ENCODE measurements at places on chromosomes 11 and 22.

DNA sequence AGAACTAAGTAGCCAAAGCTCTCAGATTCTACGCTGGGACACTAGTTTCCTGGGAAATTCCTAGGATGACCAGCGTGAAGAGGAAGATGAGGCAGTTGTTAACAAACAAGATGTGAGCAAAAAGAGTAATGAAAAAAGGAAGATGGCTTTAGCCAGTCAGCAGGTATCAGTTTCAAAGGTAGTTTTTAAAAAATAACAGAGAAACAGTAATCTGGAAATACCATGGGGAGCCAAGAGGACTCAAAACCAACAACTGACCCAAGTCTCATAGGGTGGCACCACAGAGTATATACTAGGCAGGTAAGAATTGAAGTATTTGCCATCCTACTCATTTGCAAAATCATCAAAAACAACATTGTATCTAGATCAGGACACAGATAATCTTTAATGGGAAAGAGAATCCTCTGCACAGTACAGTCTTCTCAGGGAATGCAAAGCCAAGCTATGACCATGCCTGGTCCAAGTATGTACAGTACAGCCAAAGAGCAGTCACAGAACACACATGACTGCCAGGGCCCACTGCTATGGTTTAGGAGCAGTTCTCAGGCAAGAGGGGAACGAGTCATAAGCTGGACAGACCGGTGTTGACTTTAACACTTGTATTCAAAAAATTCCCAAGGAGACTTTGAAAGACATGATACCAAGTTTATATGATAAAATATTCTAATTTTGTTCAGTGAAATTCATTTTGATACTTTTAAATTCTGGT, 20.6 kb downstream of the MSANTD4 start:
- DNase-seq, result no peak

DNA sequence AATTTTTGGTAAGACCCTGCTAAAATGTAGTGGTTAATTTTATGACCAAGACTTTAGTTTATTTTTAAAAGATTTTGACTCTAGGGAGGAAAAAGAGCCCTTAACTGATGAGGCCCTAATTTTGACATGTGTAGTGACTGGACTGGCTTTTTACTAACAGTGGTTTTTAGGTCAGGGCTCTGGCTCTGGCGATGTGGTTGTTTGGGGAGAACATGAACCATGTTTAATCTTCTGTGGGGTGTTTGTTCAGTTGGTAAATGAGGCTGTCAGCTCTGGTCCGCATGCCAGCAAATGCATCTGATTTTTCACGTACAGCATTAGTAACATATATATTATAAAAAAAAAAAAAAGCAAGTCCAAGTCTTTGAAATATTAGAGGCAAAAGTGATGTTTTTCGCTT, 104.3 kb downstream of the EXT2 start:
- DNase-seq, result no peak

DNA sequence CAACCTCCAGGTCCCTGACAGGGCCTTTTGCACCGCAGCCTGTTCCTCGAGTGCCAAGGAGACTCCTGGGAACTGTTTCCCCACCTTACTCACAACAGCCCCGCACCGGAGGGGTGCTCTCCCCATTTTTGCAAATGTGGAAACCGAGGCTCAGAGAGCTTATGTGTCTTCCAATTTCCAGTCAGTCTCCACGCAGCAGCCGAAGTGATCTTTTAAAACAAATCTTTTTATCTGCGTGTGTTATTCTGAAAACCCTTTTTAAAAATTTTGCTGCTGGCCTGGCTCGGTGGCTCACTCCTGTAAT, 409 bp upstream of the TMEM134 start:
- DNase-seq, result no peak

DNA sequence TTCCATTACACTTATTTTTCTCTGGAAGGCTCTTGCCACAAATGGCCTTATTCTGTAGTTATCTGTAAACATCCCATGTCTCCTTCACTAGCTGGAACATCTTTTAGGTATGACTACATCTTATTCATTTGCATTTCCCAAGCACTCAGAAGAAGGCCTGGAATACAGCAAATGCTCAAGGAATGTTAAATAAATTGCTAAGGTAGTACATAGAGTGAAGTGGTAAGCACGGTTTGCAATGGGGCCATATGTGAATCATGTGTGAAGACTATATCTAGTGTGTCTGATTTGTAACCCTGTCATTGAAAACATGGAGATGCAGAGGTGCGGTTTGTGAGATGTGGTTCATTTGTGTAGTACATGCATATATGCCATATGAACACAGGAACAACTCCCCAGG, 33.5 kb downstream of the GDPD4 start:
- DNase-seq, result no peak

GRCh38 chr22:44244265-44244822, 63.6 kb downstream of the PARVG start:
- DNase-seq, result no peak

- peak; percentile 53 for DNase-seq
Observed at GRCh38 chr11:75400146-75400865, 988 bp downstream of the RPS3 start.

GRCh38 chr11:59272771-59273372, 60.1 kb upstream of the MPEG1 start:
- peak; percentile 32 for DNase-seq

DNA sequence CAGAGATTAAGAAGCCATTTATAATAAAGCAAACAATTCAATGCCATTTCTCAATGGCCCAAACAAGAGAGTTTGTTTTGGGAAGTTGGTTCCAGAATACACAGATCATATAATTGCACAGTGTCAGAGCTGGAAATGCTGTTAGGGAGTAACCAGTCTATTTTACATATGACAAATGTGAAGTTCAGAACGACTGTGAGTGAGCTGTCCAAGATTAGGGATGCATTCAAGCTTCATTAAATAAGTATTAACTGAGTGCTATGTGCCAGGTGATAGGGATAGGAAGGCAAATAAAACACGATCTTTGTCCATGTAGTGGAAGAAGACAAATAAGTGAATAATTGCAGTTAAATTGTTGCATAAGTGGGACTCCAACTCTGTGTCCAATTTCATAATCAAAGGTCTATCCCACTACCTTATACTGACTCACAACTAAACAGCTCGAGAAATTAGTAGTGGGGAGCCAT, 33.1 kb upstream of the PICALM start:
- no peak for DNase-seq

GRCh38 chr22:49904040-49904369, 14.2 kb downstream of the ALG12 start:
- no peak for DNase-seq

DNA sequence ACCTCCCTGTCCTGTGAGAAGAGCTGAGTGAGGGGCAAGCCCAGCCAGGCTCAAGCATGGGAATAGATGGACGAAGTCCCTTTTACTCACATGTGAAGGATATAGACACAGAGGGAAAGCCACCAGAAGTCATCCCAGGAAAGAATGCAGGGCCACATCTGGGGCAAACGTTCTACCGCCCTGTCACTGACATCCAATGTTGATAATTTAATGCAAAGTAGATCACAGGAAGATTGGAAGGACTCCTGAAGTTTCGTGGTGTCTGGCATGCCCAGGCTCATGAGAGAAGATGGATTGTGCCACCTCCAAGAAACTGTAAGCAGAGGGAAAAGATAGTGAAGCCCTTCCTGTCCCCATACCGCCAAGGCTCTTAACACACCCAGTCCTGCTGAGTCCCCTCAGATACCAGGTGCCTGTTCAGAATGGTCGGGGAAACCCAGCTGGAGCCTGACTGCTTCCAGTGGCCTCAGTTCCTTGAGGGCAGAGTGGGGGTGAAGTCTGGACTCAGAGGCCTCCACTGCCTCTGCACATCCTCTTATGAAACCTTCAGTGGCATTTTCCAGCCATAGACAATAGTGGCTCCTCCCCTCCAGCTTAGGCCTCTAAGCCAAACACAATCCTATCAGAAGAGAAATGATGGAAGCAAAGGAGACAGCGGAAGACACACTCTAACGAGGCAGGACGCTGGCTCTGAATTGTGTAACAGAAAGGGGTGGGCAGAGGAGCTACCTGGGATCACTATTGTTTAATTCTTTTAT, 7.5 kb upstream of the STK33 start:
- DNase-seq, result no peak

GRCh38 chr11:71247551-71248250, 4.7 kb downstream of the SHANK2 start:
- no peak for DNase-seq

- DNase-seq, result no peak
Observed at GRCh38 chr11:23769214-23769613, 727.6 kb upstream of the LUZP2 start.

GRCh38 chr11:110072930-110073329, 20.3 kb upstream of the ZC3H12C start:
- no peak for DNase-seq

- DNase-seq, result no peak
Observed at GRCh38 chr11:45739866-45740265, 65.1 kb upstream of the SLC35C1 start.

- DNase-seq, result no peak
Observed at GRCh38 chr22:33741025-33741424, 179.3 kb downstream of the LARGE1 start.

DNA sequence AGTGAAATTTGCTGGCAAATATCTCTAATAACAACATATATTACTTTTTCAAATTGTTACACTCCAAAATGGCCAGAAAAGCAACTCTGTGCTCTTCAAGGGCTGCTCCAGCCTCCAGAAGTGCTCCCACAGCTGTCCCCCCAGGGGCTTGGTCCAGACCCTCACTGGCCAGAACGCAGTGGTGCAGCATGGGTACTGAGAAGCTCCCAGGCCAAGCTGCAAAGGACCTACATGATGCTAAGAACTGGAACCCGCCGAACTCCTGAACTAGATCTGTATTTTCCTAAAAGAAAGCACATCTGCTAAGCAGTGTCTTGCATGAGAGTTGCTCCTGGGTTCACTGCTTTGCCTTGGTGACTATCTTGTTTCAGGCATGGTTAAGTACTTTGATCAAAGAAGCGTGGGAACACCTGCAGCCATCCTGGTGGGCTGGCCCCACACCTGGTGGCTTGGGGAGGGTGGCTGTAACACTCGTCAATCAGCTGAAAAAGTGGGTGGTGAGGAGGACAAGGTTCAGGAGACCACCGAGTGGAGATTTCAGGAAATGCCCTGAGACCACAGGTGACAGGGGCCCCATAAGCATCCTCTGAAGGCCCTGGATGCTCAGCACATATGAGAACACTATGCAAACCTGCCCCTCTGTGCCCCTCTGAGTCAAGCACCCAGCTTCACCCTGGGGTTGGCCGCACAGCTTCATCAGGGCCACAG, 72.7 kb upstream of the PITPNB start:
- DNase-seq, result peak; percentile 58

GRCh38 chr11:9516113-9516512, 55.3 kb downstream of the ZNF143 start:
- DNase-seq, result no peak

- DNase-seq, result no peak
Observed at GRCh38 chr11:68090287-68090686, 30.9 kb downstream of the CHKA start.

GRCh38 chr11:9716275-9717039, 52.6 kb downstream of the SWAP70 start:
- peak; percentile 56 for DNase-seq

DNA sequence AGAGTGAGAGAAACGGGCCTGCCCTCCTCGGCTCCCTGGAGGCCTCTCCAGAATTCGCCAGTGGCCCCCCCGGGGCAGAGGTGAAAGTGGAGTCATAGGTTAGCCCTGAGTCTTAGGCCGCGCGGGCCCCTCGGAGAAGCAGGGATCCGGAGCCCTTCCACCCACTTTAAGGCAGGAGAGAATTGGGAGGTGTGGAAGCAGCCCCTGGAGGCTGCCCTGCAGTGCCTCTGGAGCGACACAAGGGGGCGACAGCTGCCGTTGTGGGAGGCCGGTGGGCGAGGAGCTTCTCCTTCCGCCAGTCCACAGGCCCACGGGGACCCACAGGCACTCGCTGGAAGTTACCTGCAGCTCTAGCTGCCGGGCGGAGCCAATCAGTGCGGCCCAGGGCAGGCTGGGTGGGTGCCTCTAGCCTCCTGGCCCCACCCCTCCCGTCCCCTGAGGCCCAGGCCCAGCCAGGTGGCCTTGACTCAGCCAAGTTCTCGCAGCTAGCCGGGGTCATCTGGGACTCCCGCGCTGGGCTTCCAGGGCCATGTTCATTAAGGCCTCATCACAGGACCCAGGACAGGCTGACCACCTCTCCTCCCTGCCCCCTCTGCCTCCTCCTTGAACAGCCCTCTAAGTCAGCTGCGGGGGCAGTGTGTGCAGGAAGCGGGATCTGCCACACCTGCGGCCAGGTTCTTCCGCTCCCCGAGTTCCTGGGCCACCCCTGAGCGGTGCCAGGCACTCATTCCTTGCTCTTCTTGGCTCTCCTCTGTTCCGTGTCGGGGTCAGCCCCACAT, 5.0 kb downstream of the DGKZ start:
- peak; percentile 53 for DNase-seq

DNA sequence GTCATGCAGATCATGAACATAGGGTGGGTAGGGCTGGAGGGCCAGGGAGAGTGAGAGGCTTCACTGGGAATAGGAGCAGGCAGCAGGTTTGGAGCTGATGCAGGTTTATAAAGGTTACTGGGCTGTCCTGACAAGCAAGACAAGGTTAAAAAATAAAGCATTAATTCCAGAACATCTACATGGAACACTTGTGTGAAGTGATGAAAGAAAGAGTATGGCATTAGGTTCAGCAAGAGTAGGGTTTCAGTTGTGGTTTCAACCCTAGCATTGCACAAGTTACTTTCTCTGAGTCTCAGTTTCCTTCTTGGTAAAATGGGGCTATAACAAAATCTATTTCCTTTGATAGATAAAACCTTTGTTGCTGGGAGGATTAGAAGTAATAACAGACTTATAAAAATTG, 114.6 kb upstream of the SESN3 start:
- DNase-seq, result no peak

DNA sequence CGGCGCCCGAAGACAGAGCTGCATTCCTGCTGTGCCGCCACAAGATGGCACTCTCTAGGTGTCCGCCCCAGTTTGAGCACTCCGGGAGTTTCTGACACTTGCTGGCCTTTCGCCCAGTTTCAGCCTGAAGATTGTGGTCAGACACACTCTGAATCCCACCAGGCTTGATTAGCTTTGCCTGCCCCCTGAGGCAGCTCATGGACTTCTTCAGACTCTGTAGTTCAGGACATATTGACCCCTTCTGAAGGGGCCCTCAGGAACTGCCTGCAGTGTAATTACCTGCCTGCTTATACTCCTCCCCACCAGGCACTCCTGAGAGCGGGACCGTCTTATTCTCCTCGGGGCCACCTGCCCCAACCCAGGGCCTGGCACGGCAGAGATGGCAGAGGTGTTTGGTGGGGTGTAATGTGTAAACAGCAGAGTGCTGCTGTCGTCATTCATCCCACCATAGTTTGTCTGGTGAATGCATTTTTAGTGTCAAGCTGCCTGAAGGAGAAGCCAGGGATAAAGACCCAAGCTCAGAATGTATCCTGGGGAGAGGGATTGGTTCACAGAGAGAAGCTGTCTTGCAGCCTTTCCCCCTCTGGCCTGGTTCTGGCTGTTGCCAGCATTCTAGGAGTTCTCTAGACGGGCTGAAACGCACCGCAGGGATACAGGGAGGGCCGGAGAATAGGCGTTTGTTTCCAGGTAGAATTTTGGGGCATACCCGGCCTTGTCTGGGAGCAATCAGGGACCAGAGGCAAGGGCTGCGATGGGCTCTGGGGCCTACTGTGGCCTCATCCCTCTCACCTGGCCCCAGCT, 46.4 kb downstream of the EIF3F start:
- peak; percentile 59 for DNase-seq

GRCh38 chr11:79400717-79401330, 40.0 kb downstream of the TENM4 start:
- DNase-seq, result peak; percentile 45

- DNase-seq, result no peak
Observed at GRCh38 chr11:45141171-45141570, 5.3 kb upstream of the PRDM11 start.

GRCh38 chr11:121873766-121874165, 242.2 kb downstream of the BLID start:
- DNase-seq, result no peak

Data from NAMALWA (cell line).